ENCODE measurements at places on chromosomes 12 and 14. TPM values are rescaled to one million over a fixed set of nuclear protein-coding genes. Genes with fewer than 3 reads are reported as not detected.

NFE2 gene
- total RNA-seq = 0.13 TPM

IL23A gene
- not detected for total RNA-seq

ADIPOR2 gene
- 50.4 TPM for total RNA-seq

ZC3H10 gene
- 3.5 TPM for total RNA-seq

EIF2S3B gene
- 4.8 TPM for total RNA-seq

GALNT9 gene
- 5.5 TPM for total RNA-seq

KLHL33 gene
- total RNA-seq = not detected

FGF23 gene
- not detected for total RNA-seq

CLEC14A gene
- not detected for total RNA-seq

RNASE3 gene
- total RNA-seq = not detected

C1R gene
- 50.9 TPM for total RNA-seq

RPL36AL gene
- total RNA-seq = 110 TPM

OLR1 gene
- total RNA-seq = 8.6 TPM

MYF6 gene
- 0.07 TPM for total RNA-seq

OR4E2 gene
- total RNA-seq = not detected

OVCH1 gene
- total RNA-seq = not detected

RGS6 gene
- total RNA-seq = not detected

SLCO1B1 gene
- not detected for total RNA-seq

NGB gene
- not detected for total RNA-seq

LIN52 gene
- total RNA-seq = 6.9 TPM

TSPAN11 gene
- 1.0 TPM for total RNA-seq

CNTN1 gene
- not detected for total RNA-seq

ACOT4 gene
- total RNA-seq = 0.76 TPM

CDH24 gene
- 1.9 TPM for total RNA-seq

SYCP3 gene
- total RNA-seq = not detected

PAH gene
- total RNA-seq = 0.36 TPM

GAS2L3 gene
- 13.4 TPM for total RNA-seq

MYL6 gene
- total RNA-seq = 1,845 TPM

RPL10L gene
- total RNA-seq = not detected

ZNF140 gene
- total RNA-seq = not detected

ENDOU gene
- total RNA-seq = not detected

FAM181A gene
- total RNA-seq = not detected

DEGS2 gene
- total RNA-seq = not detected

KRT74 gene
- not detected for total RNA-seq

CEP170B gene
- total RNA-seq = 7.5 TPM

GPR68 gene
- 2.0 TPM for total RNA-seq

TIGAR gene
- 9.9 TPM for total RNA-seq

EPYC gene
- total RNA-seq = not detected

WIF1 gene
- 0.23 TPM for total RNA-seq

KCNJ8 gene
- total RNA-seq = not detected

CEBPE gene
- not detected for total RNA-seq

TSHR gene
- total RNA-seq = 0.20 TPM

SOAT2 gene
- not detected for total RNA-seq

TMEM63C gene
- total RNA-seq = not detected

DNAJC22 gene
- total RNA-seq = 3.1 TPM

SLC7A7 gene
- not detected for total RNA-seq

ACSS3 gene
- total RNA-seq = 1.1 TPM

KRT78 gene
- total RNA-seq = not detected

NTS gene
- total RNA-seq = not detected

Data from MG63 (cell line).